ENCODE measurements at places on chromosomes 13 and 19. TPM values are rescaled to one million over a fixed set of nuclear protein-coding genes. Genes with fewer than 3 reads are reported as not detected.
A peak's percentile ranks its signal among the peaks of the same experiment; 100 is the strongest.

DNA sequence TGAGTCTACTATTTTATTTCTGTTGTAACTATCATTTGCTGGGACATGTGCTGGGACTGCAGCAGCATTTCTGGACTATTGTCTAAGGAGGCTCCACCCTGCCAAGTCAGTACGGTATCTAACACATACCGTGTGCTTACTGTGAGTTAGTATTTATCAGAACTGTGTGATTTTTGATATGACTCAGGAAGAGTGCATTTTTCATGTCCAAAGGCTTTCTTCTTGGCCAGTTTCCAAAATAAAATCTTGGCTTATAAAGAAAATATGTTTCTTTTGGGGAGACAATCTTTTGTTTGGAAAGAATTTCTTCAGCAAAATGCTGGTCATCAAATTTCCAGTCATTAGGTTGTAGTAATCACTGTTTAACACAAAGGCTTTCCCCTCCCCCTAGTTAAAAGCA is 11.6 kb downstream of the PARP4 start:
- no peak for DNase-seq

DNA sequence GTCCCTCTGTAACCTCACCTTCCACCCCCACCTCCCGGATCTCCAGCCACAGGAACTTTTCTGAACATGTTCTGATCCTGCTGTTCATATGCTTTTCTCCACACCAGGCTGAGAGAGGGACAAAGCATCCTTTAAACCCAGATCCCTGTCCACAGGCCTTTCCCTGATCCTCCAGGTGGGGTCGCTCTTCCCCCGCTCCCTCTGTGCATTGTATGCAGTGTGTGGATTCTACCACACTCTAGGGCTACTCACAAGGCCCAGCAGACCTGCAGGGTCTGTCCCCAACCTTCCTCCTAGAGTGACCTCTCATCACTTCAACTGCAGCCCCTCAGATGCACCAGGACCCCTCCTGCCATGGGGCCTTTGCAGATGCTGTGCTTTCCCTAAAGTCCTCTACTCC is 1200.6 kb downstream of the UQCRFS1 start:
- DNase-seq, result no peak

GRCh38 chr19:850221-850978 is 1.7 kb upstream of the ELANE start:
- DNase-seq, result peak; percentile 56

GRCh38 chr13:34620862-34621261 is 321.2 kb upstream of the NBEA start:
- DNase-seq, result no peak

- no peak for DNase-seq
Observed at GRCh38 chr13:60418954-60419353, 21.9 kb downstream of the TDRD3 start.

DNA sequence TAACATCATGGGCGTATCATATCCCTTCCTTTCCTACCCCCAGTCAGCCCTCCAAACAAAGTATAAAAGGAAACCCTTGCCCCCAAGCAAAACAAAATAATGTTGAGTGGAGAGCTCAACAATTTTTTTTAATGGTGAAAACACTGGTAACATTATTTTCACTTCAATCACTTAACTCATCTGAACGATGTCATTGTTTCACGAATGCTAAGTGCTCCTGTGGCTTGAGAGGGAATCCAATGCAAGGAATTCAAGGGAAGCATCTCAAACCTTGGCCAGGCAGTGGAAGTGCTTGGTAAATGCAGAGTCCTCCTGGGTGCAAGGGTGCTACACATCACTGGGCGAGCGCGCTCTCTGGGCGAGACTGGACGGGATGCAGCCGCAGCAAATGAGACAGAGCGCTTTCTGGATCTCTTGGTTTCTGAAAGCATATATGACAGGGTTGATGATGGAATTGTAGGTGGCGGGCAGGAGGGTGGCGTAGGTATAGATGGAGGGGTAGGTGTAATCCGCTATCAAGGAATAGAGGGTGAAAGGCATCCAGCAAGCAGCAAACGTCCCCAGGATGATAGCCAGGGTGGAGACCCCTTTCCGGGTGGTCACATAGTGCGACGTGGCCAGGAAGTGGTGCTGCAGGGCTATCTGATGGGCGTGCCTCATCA is 2.0 kb downstream of the GPR12 start:
- DNase-seq, result no peak

DNA sequence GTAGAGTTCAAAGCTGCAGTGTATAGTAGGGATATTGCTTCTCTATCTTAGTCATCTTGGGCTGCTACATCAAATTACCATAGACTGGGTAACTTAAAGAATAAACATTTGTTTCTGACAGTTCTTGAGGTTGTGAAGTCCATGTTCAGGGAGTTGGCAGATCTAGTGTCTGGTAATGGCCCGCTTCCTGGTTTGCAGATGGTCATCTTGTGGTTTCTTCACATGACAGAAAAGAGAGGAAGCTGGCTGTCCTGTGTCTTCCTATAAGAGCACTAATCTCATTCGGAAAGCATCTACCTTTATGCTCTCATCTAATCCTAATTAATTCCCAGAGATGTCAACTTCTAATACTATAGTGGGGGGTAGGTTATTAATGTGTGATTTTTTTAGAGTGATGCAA is 6.2 kb downstream of the ZNF763 start:
- DNase-seq, result no peak

- no peak for DNase-seq
Observed at GRCh38 chr19:33470040-33470330, 51.6 kb downstream of the PEPD start.

DNA sequence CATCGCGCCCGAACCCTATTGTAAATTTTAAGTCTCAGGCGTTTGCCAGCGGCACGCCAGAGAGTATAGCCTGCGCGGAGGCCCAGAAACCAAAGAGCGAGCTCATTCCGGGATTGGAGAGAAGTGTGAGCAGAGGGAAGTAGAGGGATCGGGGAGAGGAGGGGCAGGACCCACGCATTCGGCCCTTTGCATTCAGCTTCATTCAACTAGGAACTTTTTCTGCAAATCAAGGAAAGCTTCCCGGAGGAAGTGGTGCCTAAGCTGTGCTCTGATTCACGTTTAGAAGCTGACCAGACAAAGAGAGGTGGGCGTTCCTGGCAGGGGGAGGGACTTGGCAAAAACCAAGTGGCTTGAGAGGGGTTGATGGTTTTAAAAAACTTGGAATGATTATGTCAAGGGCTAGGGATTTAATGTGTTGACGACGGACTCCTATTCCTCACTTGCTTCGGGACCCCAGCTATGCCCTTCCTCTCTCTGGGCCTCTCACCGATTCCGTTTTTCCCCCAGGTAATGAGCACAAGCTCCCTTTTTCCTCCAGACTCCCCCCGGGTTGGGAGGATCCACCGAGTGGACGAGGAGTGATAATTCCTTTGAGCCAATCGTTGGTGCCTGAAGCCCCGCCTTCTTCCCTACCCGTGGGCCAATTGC is 811 bp upstream of the PRMT1 start:
- DNase-seq, result no peak

- DNase-seq, result peak; percentile 90
Observed at GRCh38 chr19:40549007-40549708, 27.5 kb upstream of the SHKBP1 start.

DNA sequence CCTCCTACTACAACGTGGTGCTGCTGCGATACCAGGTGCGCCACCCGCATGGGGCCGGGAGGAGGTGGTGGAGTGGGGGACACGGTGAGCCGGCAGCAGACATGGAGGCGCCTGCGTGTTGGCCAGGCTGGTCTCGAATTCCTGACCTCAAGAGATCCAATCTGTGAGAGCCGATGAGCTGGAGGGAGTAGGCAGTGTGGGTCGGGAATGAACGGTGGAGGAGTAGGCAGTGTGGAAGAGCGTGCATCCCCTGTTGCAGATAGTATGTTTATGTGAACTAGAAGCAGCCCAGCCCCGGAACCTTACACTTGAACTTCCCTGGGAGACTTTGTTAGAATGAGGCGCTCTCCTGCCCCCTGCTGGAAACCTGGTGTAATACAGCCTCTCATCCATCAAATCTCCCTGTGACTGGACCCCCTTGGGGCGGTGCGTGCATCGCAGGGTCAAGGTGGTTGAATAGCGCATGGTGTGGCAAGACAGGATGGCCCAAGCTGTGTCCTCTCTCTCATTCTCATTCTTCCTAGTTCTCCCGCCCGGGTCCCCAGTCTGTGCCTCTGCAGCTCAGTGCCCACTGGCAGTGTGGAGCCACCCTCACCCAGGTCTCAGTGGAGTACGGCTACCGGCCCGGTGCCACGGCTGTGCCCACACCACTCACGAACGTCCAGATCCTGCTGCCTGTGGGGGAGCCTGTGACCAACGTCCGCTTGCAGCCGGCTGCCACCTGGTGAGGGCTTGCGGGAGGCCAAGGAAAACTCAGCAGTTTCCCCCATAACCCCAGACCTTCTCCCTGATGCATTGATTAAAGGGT is 10.5 kb upstream of the B3GNT3 start:
- DNase-seq, result peak; percentile 67

DNA sequence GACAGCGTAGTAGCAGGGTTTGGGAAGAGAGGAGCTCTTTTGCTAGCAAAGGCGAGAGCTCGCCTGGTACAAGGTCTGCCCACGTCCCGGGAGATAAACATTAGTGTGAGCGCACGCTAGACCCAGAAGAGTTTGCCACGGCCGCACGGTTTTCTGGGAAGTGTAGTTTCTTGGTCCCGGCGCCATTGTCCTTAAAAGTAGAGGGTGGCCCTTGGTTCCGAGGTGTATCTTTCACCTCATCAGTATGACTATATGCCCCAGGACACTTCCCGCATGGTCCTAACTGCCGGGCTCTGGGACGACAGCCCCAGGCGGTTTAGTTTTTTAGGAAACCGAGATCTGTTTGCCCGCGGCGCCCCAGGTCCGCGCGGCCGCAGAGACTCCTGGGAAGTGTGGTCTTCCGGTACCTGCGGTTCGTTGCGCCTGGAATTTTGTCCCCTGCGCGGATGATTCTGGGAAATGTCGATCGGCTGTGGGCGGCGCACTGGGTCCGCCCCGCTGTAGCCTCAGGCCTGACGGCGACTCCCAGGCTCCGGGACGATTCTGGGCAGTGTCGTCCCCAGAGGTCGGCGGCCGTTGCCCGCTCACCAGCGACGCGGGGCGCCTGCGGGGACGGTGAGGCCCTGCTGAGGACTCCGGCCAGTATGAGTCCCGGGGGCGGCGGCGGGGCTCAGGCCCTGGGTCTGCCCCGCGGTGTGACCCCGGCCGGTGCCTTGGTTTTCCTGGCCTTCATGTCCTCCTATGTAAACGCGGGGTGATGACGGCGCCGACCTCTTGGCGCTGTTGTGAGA is at the start of gene ZNF181:
Gene ZNF181 (plus strand): TSS at position 498 of the 791 bp plus-strand sequence. CDS start 795 bp downstream, outside the sequence.
- DNase-seq, result peak; percentile 90

DNA sequence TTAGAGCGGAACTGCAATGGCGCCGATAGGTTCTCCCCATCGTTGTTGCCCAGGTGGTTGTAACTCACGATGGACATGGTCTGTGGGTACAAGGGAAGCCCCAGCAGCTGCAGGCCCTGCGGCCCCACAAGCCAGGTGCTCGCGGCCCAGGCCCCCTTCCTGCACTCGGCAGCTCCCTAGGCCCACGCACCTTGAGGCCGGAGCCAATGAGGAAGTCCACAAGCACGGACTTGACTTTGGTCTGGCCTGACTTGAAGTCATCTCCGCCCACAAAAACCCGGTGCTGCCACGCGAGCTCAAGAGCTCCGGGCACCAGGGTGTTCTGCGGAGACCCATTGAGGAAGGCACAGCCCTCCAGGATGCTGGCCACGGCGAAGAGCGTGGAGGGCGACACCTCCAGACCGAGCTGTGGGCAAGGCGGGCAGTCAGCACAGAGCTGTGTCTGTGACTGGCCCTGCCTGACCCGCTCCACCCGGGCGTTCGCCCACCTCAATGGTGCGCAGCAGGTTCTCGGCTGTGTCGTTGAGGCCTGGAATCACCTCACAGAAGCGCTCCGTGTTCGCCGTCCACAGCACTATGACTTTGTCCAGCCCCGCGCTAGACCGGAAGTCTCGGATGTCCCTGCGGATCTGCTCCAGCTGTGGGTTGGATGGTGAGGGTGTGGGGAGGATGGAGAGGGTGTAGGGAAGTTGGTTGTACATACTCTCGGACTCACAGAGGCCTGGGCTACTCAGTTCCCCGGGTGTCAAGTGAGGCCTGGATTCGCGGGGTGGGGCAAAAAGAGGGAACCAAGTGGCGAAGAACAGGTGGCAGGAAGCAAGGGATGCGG is 1.9 kb downstream of the ISYNA1 start:
- DNase-seq, result no peak

- peak; percentile 4 for DNase-seq
Observed at GRCh38 chr13:108227651-108228272, 9.6 kb downstream of the ABHD13 start.

GRCh38 chr13:94607939-94608338 is 6.3 kb downstream of the GPR180 start:
- DNase-seq, result no peak

DNA sequence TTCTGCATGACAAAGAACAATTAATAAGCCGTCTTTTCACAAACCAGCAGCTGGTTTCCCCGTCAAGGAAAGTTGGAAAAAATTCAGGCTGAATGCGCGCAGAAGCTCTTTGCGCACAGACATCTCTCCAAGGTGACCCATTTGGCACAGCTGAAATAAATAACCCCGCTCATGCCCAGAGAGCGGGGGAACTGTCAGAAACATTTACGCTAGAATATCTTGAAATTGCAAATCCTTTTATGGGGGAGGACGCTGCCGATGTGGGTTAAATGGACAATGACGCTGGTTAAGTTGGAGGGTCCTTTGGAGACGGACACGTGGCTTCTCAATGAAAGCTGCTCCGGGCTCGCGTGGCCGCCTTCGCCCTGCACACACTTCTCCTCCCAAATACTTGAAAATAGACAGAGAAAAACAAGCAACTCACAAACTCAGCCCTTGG is 30.6 kb downstream of the GSX1 start:
- no peak for DNase-seq

DNA sequence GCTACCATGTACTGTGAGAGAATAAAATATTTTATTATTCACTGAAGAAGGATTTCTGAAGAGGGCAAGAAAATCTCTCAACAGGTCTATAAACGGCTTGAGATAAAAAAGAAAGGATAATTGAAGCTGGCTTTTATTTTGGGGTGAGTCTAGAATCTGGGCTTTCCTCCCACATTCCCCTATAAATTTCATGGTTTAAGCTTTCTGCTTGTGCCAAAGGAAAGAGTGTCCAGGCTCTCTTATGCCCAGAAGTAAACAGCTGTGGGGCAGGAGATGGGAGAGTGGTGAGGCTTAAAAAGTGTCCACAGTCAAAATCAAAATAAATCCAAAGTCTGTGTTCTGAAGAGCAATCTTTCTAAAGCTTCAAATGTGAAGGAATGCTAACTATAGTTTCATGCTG is 942.2 kb upstream of the MIR17HG start:
- DNase-seq, result no peak

Gene NLRP8
- not detected for total RNA-seq

Gene GPR108
- 67.7 TPM for total RNA-seq

Gene SHD
- total RNA-seq, result not detected

Gene FGF9
- 0.32 TPM for total RNA-seq

Gene EVI5L
- 12.5 TPM for total RNA-seq

Gene THSD1
- 0.93 TPM for total RNA-seq

Gene CCDC122
- 6.2 TPM for total RNA-seq

Gene ZNF429
- 5.6 TPM for total RNA-seq

Gene SLITRK5
- not detected for total RNA-seq

Gene EPSTI1
- total RNA-seq, result 11.5 TPM

Gene VSTM2B
- total RNA-seq, result not detected

Gene ZNF558
- 13.2 TPM for total RNA-seq

Gene NLRP7
- total RNA-seq, result not detected

Gene ADGRE2
- total RNA-seq, result not detected

Gene ZNF254
- total RNA-seq, result 17.3 TPM
